ENCODE measurements at places on chromosomes 3 and 15.

DNA sequence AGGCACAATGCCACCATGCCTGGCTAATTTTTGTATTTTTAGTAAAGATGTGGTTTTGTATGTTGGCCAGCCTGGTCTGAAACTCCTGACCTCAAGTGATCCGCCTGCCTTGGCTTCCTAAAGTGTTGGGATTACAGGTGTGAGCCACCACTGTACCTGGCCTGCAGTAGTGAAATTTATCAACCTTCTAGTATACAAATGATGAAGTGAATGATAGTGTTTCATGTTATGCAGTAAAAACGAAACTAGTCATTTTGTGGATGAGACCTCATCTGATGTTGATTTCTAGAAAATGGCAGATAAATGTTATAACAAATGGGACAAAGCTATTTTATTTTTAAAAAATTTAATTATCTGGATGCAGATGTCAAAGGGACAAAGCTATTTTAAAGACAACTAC lies 32.9 kb downstream of the NXPE3 start:
- no peak for DNase-seq

DNA sequence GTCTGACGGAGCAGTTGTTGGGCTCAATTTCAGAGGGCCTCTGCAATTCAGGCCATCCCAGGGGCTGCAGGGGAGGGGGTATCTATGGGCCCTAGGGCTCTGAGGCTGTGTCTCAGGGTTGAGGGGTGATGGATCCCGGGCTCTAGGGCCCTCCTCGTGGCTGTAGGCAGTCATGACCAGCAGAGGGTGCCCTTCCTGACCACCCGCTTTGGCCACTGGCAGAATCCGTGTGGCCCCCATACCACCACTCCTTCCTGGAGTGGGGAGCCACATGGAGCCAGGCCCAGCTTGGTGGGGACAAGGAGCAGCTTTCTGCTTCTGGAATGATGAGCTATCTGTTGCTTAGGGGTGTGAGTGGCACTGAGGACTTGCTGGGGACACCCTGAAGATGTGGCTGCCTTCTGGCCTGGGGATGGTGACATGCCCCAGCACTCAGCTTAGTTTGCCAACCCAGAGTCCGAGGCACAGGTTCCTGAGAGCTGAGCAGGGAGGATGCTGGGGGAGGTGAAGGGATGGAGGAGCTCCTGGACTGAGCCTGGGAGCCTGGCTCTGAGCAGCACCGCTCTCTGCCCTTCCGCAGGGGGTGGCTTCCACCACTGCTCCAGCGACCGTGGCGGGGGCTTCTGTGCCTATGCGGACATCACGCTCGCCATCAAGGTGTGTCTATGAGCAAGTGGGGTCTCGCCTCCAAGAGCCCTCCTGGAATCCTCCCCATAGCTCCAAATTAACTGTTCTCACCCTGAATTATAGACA lies 20.2 kb downstream of the HDAC11 start:
- DNase-seq, result no peak

- no peak for DNase-seq
Observed at GRCh38 chr3:78895528-78895927, 872.3 kb downstream of the ROBO1 start.

DNA sequence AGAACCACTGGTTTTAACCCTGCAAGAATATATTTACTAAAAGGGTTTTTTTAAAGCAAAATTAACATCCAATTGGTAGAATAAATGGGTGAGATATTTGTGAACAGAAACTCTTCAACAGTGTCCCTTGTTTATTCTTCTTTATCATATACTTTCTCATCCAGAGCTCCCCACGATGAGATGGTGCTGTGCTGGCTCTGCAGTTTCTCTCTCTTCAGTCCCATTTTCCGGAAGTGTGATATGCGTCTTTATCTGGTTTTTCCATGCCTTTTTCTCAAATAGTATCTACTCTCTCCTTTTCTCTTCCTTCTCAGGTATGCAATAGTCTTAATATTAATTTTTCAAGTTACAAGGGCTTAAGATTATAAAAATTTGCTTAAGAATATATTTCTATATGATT lies 1.5 kb downstream of the EAF2 start:
- DNase-seq, result no peak

DNA sequence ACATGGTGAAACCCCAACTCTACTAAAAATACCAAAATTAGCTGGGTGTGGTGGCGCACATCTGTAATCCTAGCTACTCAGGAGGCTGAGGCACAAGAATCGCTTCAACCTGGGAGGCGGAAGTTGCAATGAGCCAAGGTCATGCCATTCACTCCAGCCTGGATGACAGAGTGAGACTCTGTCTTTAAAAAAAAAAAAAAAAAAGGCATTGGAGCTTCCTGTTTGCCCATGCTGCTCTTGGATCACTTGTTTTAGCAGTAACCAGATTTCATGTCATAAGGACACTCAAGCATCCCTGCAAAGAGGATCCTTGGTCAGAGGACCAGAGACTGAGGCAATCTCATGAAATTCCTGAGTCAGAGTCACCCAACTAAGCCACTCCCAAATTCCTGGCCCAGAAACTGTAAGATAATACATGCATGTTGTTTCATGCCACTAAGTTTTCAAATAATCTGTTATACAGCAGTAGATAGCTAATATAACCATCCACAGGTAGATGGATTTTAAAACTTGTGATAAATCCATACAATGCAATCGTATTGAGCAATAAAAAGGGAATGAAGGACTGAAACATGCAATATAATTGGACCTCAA lies 82.0 kb upstream of the XXYLT1 start:
- DNase-seq, result no peak

DNA sequence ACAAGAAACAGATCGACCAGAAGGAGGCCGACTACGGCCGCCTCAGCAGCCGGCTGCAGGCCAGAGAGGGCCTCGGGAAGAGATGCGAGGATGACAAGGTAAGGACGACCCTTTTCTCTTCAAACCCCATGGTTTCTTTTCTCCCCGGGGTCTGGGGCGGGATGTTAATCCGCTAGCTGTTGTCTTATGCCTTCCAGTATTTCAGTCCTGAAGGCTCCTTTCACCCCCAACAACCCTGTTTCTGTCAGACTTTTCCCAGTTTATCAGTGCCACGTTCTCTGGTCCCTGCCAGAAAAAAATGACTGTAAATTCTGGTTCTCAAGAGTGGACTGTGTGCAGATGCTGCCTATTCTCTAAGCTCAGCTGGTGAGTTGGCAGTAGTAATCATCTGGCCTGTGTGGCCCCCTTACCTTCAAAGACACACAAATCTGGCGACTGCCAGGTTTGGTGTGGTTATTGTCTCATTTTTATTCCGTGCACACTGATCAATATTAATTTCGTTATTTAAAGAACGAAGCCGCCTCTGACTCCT lies 806 bp downstream of the GOLM2 start:
- DNase-seq, result no peak

GRCh38 chr3:71441217-71441924 lies 142.2 kb downstream of the FOXP1 start:
- no peak for DNase-seq

DNA sequence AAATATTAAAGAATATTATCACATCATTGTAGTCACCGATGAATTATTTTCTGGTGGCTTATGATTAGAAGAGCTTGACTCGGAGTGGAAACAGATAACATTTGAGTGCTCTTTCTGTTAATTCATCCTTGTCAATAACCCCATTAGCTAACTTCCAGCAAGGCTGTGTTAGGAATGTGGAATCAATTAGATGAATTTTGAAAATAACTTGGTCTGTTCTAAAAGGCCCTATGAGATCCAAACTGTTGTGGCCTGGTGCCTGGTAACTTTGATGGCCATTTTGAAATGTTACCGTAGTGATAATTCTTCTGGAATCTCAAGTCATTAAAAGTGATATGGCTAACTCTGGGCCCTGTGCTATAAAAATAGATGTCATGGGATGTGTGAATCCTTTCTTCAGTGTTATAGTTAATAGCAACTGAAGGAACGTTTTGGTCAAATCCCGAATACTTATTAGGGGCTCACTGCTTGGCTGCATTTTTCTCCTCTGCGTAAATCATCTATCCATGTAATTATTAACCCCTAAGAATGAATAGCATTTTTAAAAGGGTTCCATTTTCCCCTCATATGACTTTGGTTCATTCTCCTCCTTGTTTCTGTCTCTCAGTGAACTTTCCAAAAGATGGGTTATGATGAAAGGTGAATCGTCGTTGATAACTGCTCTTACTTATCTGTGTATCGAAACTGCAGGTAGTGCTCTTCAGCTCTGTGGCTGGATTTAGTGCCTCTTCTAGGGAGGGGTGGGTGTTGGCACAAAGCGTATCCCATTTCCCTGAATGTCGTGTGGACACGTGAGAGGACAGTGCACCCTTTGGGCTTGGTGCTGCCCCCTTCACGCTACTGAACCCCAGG lies 82.7 kb downstream of the IGF1R start:
- DNase-seq, result no peak

DNA sequence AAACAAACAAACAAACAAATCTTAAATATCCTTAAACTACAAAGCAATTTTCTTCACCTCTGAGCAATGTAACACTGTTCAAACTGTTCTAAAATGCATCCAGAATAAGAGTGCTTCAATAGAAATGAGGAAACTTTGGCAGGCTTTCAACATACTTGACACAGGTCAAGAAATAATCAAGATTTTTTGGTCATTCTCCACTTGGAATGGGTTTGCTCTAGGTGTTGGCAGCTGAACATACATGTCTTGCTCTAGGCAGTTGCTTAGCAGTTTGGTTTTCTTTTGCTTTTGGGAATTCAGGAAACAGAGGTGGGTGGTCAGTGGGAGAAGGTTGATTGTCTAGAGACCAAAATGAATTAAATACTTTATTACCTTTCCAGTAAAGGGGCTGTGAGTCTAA lies 1.4 kb upstream of the LRRC3B start:
- DNase-seq, result no peak

GRCh38 chr3:111618945-111619344 lies 23.8 kb upstream of the ZBED2 start:
- no peak for DNase-seq

DNA sequence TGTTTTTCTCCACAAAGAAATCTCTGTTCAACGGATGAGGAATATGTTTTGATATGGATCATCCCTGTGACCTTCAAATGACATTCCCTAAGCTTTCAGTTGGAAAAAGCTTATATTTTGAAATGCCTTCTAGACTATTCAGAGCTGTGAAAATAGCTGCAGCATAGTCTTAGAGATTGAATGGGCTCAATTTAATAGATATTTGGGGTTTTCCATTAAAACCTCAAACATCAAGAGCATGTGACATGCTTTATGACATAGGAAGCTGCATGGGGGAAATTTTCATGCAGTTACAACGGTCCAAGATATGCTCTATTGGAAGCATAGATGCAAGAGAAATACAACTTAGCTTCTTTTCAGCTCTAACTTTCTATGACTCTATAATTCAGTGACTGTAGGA lies 102.8 kb downstream of the LSAMP start:
- no peak for DNase-seq

DNA sequence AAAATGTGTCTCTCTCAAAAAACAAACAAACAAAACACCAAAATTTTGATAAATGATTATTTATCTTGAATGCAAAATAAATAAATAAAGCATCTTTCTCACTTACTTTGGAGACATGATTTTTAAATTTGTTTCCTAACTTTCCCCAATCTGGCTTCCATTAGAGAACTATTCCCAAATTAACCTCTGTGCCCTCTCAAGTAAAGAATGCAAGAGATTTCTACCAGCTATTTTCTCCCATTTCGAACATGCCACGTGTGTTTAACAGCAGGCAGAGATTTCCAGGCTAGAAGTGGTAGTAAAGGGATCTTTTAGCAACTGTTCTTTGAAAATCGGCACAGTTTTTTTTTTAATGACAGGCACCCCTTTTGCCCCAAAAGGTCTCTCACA lies 269.1 kb downstream of the SHQ1 start:
- DNase-seq, result no peak

- DNase-seq, result no peak
Observed at GRCh38 chr3:51100536-51100851, 284.6 kb upstream of the MANF start.

- DNase-seq, result no peak
Observed at GRCh38 chr3:139113993-139114375, 69.3 kb upstream of the PRR23C start.

DNA sequence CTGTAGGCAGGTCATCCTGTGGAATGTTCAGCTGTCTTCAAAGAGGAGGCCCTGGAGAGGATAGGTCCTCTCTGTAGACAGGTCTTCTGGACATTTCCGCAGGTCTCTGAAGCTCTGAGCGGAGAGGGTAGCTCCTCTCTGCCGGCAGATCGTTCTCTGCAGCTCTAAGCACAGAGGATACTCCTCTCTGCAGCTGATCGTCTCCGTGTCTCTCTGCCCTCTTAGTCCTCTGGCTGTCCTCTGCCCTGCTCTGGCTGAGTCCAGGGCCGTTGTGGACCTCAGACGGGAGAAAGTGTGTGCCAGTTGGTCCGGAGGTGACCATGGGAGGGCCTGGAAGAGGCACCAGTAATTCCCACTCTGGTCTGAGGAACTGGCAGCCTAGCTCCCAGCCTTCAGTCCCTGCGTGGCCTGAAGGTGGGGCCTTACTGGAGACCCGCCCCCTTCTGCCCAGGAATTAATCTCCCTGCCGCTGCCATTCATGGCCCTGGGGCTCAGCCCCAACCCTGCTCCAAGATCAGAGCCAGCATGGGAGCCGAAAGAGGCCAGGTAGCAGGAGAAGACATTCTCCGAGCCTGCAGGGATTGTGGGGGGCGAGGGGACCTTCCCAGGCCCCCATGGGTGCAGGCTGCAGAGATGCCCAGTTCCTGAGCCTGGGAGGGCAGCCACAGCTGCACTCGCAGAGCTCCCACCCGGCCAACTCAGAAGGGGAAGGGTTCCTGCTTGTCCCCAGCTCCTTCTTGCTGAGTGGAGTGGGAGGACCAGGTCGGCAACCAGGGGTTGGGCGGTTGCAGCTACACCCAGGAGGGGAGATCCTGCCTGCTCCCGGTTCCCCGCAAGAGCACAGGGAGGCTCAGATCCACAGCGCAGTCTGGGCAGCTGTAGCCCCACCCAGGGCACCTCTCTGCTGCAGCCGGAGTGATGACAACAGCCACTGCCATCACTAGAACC lies 488.7 kb downstream of the RSL24D1 start:
- no peak for DNase-seq

DNA sequence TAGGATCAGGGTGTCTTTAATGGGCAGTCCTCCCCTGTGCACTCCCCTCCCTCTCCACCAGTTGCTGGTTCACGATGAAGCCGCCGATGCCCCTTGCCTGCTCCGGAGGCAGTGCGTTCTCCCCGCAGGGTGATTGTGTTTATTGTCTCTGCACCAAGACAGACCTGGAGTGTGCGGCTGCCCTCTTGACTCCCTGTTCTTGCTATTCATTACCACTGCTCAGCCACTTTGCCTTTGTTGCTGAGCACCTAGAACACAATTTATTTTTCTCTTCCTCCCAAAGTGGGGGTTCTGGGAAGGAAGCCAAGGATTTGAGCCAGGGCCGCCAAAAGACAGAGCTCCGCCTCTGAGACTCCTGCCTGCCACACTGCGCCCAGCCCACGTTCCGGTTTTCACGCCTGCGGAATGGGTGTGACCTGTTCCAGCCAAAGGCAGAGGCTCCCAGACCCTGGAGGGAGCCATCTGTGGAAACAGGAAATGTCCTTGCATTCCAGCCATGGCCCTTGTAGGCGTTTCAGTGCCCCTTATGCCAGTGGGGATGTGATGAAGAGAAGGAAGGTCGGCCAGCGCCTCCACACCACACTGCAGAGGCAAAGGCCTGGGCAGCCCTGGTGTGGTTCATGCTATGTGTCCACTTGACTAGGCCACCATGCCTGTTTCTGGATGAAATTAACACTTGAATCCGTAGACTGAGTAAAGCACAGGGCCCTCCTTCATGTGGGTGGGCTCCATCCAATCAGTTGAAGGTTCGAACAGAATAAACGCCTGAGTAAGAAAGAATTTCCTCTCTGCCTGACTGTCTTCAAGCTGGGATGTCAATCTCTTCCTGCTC lies 85.8 kb downstream of the HMG20A start:
- no peak for DNase-seq
